ENCODE measurements at places on chromosomes 3 and 15.

- DNase-seq = no peak
Observed at GRCh38 chr3:134838599-134838998, 43.5 kb downstream of the EPHB1 start.

GRCh38 chr3:65837604-65838003 lies 201.1 kb downstream of the MAGI1 start:
- no peak for DNase-seq

- no peak for DNase-seq
Observed at GRCh38 chr3:195212033-195212748, 58.8 kb downstream of the XXYLT1 start.

GRCh38 chr3:45318689-45319088 lies 69.7 kb upstream of the LARS2 start:
- DNase-seq = no peak

GRCh38 chr15:27438403-27439375 lies 467.7 kb downstream of the GABRG3 start:
- no peak for DNase-seq

- no peak for DNase-seq
Observed at GRCh38 chr15:60118626-60119025, 114.5 kb downstream of the FOXB1 start.

GRCh38 chr3:63990733-63991132 lies 32.6 kb downstream of the PSMD6 start:
- no peak for DNase-seq

DNA sequence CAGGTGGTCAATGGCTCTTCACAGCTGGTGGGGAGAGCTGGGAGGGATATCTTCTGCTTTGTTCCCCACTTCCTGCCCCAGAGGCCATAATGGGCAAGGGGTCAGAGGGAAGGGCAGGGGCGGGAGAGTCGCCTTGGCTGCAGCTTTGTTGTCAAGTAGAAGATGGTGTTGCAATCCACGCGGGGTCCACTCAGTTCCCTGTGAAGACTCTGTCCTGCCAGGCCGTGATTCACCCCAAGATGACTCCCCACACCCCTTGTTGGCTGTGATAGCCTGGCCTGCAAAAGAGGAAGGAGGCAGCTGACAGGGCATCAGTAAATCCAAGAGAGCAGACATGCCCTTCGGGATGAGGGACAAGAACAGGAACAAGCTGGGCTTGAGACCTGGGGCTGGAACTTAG lies 6.9 kb downstream of the GALNT15 start:
- DNase-seq = no peak

DNA sequence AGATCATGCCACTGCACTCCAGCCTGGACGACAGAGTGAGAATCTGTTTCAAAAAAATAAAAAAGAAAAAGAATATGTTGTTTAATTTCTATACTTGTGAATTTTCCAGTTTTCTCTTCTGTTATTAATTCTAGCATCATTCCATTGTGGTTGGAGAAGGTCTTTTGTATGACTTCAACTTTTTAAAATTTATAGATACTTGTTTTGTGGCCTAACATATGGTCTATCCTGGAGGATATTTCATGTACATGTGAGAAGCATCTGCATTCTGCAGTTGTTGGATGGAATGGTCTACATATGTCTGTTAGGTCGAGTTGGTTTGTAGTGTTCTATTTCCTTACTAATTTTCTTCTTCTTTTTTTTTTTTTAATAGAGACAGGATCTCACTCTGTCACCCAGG lies 35.6 kb downstream of the MAP1A start:
- no peak for DNase-seq

DNA sequence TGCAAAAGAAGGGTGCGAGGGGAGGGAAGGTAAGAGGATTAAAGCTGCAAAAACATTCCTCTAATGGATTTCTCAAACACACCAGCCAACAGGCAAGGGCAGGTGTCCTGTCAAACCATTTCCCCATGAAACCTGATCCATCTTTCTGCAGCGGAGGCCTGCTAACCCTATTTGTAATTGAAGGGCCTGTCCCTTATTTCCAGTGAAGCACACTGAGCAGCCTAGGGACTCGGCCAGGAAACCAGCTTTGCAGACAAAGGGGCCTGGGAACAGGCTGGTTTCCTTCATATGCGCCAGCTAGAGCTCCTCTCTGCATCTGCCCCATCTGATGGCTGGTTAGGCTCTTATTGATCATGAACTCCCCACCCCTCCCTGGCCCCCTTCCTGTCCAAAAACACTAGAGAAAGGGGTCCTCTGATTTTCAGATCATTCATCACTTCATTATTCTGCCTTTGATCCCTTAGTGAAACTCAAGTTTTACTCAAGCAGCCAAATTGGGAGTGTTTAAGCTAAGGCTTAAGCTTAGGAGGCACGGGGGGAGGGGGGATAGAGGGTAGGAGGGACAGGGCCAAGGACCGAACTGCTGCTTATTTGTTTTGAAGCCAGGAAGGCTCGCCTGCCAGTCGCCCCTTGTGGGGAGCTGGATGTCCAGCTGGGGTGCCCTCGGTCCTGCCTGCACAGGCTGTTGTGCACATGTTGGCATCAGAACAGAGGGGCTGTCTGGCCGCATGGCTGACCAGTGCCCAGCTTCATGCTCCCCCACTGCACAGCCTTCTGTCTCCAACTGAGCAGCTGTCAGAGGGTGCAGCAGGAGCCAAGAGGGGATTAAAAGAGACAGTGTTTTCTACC lies 53.1 kb downstream of the BOC start:
- DNase-seq = no peak

DNA sequence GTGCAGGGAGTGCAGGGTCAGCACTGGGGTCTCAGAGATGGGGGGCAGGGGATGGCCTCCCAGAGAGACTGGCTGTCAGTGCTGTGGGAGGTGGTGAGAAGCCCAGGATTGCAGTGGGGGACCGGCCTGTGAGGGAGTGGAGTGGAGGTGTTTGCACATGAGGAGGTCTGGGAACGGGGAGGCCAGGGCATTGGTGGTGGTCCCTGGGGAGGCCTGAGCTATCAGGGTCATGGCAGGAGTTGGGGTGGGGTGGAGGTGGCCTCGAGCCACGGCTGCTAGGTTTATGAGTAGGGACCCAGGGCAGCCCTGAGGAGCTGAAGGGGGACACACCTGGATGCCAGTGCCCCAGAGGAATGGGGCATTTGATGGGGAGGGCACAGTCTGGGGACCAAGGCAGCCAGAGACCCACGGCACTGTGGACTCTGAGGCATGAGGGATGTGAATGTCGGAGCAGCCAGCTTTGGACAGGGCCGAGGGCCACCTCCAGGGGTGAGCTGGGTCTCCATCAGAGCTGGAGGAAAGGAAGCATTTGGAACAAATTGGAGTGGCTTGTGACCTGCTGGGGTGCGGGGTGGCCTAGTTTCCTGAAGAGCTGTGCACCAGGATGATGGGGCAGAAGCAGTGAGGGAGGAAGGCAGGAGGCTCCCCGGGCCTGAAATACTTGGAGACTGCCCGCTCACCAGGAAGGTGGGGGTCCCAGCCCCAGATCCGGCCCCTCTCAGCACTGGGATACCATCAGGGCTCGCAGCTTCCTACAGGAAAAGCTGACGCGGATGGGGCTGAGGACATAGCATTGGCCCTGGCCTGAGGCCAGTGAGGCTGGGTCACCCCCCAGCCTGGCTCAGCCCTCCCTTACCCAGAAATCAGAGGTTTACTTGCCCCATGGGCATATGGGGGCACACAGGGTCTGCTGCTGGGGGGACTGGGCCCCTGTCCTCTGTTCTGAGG lies 9.5 kb upstream of the CSPG4 start:
- no peak for DNase-seq

DNA sequence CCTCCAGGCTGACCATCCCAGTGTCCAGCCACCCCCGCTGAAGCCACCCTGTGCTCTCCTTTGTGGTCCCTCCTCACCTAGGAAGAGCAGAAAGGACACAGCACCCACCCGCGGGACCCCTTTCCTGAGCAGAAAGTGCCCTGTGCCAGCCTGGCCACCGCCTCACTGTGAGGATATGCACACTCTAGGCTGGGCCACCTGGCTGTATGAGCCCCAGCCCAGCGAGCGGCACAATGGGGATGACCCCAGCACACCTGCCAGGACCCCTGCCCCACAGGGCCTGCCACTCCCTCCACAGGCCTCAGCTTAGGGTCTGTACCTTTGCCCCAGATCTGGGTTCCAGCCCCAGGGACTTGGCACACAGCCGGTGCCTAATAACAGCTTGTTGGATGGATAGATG lies 47.9 kb upstream of the FURIN start:
- DNase-seq = no peak

DNA sequence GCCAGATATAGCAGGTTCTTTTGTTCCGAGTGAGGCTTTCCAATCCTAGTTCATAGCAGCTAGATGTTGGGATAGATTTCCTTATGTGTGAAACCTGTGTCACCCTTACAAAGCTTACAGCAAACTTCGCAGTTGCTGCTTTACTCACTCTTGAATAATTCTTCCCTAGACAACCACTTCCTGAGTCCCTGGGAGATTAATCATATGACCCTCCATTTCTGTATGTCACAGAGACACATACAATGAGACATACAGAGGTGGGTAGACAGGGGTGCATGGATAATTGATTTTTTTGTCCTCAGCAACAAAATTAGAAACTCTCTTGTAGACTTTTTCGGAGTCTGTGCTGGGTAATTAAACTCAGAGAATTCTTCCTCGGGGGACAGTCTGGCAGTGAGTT lies 163.2 kb downstream of the NSUN3 start:
- no peak for DNase-seq

- DNase-seq = no peak
Observed at GRCh38 chr15:70031261-70031660, 66.5 kb downstream of the TLE3 start.

- DNase-seq = no peak
Observed at GRCh38 chr3:99874237-99875002, 56.8 kb downstream of the CMSS1 start.

DNA sequence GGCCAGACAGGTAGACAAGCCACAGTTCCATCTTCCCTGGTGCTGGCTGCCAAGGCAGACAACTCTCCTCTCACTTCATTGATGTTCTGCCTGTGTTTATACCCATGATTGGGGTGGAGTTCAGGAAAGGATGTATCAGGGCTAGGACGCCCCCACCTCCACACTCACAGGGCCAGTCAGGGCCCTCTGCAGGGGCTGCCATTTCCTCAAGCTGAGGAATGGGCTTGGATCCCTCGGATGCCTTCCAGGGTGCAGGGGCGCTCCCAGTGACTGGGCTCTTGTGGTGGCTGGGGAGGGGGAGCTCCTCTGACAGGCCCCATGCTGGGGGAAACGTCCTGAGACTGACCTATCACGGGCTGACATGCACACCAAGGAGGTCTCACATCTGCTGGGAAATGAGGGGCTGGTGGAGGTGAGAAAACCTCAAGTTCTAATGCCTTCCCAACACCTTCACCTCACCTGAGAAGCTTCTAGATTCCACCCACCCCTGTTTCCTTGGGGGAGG lies 31.4 kb downstream of the SEMA7A start:
- DNase-seq = no peak

DNA sequence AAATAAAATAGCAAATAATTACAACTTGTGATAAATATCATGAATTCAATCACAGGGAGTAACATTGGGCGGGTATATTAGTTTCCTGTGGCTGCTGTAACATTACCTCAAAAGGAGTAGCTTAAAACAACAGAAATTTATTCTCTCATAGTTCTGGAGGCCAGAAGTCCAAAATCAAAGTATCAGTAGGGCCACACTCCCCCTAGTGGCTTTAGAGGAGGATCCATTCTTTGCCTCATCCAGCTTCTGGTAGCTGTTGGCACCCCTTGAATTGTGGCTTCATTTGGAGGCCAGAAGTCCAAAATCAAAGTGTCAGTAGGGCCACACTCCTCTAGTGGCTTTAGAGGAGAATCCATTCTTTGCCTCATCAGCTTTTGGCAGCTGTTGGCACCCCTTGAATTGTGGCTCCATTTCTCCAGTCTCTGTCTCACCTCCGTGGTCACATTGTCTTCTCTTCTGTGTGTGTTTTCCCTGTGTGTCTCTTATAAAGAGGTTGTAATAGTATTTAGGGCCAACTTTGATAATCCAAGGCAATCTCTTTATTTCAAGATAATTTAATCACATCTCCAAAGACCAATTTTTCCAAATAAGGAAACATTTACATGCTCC lies 3.1 kb upstream of the CFAP20DC start:
- DNase-seq = no peak

DNA sequence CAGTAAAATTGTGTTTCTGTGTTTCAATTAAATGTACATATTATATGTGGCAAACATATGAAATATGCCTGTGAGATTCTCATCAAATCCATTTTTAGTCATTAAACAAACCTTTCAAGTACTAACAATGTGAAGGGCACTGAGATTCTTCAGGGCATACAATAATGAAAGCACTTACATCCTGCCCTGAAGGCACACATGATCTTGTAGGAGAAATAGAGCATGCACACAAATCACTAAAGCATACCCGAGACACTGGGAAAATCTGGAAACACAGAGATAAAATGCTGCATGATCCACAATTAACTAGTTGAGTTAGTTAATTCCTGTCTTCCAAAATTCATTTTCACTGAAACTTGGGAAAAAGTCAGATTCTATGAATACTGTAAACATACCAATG lies 810.5 kb upstream of the NECTIN3 start:
- no peak for DNase-seq

GRCh38 chr3:195352895-195353488 lies 82.0 kb upstream of the XXYLT1 start:
- no peak for DNase-seq

DNA sequence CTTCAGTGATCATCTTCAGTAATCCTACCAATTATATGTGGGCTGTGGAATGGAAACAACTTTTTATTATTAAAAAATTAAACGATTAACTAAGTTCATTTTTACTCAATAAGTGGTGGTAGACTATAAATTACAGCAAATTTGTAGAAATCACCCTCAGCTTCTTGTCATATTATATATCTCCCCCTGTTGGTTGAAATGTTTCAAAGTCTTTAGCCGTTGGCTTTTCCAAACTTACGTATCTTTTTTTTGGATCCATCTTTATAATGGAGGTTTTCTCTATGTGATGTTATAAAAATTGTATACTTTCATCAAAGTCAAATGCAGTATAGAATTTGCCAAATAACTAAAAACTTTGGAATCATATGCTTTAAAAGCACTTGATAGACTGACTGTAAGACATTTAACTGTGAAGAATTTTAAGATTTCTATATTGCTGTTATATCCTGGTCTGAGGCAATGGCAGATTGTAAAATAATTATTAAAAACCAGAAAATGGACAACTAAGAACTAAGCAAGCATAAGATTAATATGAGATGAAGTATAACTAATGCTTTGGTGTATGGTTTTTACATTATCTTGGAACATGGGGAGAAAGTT lies 44.7 kb downstream of the ATP11B start:
- DNase-seq = no peak

DNA sequence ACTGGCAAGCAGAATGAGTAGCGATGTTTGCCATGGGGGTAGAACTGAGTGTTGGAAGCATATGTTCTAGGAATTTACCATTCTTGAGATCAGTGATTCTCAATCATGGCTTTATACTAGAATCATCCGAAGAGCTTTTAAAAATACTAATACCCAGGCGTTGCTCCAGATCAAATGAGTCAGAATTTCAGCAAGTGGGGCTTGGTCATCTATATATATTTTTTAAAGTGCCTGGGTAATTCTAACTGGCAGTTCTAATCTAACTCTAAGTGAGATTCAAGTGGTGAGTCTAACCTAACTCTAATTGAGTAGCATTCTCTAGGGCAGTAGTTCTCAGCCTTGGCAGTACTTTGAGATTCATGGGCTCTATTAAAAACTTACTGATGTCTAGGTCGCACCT lies 20.8 kb downstream of the TM4SF1 start:
- no peak for DNase-seq

Measured in activated T-helper 1 cell treated with Interleukin-2 at 50 U/mL for 16 hours (primary cell).